ENCODE measurements at places on chromosomes 3 and 15.

GRCh38 chr3:184556582-184557347 is 4.8 kb upstream of the EPHB3 start:
- no peak for DNase-seq

DNA sequence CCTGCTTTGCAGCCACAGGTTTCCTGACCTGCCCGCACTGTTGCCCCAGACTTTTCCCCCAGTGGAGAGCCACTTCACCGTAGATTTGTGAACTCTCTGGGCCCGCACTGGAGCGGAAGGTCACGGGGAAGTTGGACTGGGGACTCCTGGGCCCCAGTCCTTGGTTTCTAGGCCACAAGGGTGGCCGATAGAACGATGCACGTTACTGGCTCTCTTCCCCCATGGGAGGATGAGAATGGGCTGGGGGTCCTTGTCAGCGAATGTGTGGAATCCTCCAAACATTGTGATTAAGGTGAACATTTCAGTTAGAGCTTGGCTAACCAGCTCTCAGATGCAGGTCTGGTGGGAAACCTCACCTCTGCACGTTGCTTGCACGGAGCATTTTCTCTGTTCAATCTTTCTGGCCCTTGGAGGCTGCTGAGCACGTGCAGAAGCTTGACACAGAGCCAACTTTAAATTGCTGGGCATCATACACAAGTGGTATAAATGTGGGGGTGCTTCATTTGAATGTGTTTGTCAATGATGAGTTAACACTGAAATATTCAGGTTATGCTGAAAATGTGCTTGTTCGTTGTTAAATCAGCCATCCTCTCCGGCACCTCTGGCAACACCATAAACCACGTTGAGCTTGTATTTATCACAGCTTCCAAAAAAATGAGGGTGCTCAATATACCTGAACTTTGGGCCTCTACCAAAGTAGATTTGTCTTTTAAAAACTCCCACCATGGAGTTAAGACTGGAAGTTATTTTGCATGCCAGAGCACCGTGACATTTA is 976 bp downstream of the DIS3L start:
- peak; percentile 41 for DNase-seq

DNA sequence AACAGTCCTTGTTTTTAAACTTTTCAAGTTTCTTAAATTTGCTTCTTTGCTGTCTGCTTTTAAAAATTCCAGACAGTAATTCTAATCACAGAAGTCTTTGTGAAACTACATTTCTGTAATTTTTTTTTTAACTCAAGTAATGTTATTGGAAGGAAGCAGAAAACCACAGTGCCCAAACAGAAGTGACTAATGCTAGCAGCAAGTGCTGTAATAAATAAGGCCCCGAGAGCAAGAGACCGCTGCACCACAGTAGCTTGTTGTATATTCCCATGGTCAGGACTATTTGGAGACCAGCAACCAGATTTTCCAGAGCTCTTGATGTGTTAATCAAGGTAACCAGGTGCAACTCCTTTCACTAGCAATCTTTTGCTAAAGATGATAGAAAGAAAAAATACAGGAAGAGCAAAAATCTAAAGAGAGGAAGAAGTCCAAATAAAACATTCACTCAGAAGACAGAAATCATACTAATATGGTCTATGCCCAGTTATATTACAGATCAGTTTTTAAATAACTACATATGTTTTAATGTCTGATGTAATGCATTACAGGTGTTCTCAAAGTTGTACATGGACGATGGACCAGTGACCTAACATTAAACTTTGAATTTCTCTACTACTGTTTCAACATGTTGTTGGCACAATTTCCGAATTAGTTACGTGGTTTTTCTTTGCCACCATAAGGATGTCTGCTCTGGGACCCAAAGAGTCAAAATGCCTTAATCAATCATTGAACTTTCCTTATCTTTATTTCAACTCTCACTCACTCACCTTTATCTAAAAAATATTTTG is 36.4 kb downstream of the WWTR1 start:
- peak; percentile 82 for DNase-seq

DNA sequence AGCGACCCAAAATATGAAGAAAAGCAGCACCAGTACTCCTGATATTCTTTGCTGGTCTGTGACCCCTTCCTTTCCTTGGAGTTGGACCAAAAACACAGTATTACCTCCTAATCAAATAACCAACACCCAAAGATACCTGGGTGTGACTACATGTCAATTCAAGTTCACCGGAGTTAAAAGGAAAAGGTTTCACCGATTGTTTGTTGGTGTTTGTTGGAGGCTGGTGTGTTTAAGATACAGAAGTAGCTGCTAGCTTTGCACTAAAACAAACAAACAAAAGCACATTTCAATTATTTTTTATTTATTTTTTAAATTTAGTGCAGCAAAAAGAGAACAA is 81.5 kb downstream of the MYO1E start:
- DNase-seq = no peak

GRCh38 chr3:11691767-11692531 is 48.2 kb upstream of the VGLL4 start:
- no peak for DNase-seq

GRCh38 chr15:52518487-52519371 is 10.0 kb downstream of the MYO5A start:
- DNase-seq = no peak

DNA sequence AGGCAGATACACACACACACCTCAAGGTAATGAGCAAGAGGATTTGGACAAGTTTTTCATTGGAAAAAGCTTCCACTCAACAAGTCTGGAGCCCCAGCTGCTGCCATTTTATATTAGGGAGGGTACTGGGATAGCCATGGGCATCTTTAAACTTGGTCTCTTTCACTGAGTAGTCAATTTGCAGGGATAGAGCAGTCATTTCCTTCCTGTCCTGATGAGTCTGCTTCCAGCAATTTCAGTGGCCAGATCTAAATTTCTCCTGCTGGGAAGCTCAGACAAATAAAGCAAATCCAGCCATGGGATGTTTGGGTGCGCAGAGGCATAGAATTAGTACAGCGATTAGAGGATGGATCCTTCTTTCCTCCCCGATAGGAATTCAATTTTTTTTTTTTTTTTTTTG is 874 bp upstream of the ERC2 start:
- DNase-seq = no peak

DNA sequence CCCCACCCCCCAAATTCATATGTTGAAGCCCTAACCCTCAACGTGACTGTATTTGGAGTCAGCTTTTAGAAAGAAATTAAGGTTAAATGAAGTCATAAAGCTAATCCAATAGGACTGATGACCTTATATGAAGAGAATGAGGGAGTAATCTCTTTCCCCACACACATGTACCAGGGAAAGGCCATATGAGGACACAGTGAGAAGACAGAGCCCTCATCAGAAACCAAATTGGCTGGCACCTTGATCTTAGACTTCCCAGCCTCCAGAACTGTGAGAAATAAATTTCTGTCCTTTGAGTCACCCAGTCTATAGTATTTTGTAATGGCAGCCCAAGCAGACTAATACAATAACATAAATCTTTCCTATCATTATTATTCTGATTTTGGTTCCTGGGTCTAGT is 194.7 kb upstream of the NANOGP8 start:
- no peak for DNase-seq

DNA sequence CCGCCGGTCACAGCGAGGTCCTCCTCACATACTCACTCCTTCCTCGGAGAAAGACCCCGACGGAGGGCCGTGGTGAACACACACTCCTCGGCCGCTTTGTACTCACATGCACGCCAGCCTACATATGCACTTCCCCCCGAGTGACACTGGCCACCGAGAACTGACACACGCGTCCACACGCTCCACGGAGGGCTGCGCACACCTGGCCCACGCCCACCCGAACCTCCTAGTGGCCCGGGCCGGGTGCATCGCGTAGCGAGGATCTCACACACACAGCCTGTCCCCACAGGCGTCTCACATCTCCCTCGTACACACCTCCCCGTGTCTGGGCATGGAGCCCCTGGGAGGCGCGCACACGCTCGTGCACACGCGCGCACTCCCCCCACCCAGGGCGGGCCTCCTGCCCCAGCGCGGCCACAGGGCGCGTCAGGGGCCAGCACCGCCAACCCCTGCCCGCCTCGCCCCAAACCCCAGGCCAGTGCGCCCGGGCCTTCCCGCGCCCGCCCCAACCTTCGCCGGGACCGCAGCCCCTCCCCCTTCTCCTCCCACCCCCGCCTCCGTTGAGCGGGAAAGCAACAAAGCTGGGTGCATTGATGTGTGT is 411 bp upstream of the C3orf70 start:
- no peak for DNase-seq

GRCh38 chr3:53253707-53254508 is 1.9 kb downstream of the TKT start:
- DNase-seq = no peak

DNA sequence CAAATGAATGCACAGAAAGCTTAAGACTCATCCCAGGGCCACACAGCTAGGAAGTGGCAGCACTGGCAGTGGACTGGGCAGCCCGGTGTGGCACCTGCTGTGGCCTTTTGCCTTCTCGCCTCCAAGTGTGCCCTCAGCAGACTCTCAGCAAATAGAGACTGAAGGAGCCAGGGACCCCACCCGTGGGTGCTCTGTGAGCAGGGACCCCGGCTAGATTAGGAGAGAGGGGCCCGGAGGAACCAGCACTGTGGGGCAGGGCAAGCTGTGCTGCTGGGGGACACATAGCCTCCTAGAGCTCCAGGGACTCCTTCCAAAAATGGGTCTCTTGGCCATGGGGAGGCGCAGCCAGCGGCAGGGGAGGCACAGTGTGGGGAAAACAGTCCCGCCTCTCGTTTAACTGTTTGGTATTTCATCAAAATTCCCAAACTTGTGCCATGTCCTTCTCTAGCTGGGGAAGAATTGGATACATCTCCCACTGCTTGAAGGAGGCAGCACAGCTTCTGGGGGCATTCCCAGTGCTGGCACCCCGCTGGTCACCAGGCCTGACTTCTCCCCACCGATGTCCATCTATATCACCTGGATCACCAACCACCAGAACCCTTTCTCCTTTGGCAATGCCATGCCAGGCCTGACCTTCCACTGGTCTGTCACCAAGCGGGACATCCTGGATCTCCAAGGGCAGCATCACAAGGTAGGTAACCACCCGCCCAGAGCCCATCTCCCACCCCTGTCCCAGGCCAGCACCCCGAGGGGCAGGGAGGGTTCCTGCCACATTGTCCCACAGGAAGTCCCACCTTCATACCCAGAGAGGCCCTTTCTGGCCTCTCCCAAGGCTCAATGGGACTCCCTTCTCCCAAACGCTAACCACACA is 12.0 kb upstream of the TXNRD3 start:
- DNase-seq = no peak

- no peak for DNase-seq
Observed at GRCh38 chr15:43483297-43484128, 9.4 kb downstream of the TP53BP1 start.

DNA sequence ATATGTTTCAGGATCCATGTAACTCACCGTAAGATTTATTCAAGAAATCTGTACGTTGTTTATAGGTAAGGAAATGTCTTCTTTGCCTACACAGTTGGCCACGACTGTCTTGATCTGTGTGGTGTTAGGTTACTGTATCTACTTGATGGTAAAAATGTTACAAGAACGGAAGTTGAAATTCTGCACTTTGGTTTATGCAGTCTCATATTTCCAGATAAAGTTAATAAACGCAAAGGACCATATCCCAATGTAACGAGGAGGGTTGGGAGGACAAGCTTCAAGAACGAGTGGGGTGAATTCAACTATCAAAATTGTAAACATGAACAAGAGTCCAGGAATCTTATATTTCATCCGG is 1.0 kb downstream of the USF3 start:
- no peak for DNase-seq

- DNase-seq = no peak
Observed at GRCh38 chr15:67061811-67062368, 3.5 kb upstream of the SMAD3 start.

GRCh38 chr15:66850996-66851310 is 148.9 kb downstream of the SMAD6 start:
- no peak for DNase-seq

DNA sequence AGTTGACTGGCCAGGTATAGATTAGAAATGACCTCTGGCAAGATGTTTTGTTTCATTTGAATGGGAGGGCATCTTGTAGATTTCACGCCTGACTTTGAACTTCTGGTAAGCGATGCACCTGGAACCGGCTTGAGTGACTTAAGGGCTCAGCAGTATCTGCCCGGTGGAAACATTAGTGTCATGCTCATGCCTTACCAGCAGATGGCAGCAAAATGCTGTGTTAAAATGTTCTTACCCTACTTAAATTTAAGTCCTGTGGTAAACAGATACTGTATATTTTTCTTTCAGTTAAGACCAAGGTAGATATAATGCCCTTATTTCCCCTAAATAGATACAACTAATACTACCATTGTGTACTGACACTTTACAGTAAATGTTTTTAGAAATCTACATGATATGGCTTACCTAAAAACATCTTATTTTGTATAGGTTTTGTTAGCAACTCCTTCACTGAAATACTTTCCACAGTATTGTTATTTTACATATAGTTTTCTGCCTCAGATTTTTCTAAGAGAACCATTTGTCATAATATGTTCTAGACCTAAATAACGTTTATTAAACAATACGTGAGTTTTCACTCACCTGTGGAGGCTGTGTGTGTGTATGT is 25.5 kb downstream of the ASB7 start:
- peak; percentile 46 for DNase-seq

- no peak for DNase-seq
Observed at GRCh38 chr3:72161881-72162595, 377.1 kb upstream of the PROK2 start.

DNA sequence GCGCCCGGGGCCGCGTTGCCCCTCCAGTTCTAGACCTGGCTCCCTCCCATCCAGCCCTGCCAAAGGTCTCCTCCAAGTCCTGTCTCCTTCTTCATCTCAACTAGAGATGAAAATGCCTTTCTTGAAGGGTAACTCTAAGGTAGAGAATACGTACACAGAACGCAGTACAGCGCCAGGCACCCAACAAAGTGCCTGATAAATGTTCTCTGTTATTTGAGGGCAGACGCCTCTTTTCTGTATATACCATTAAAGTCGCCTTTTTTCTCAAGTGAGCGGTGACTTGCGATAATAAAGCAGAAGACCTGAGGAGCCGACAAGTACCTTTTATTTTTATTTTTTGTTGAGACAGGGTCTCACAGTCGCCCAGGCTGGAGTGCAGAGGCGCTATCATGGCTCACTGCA is 809 bp downstream of the CRTAP start:
- DNase-seq = no peak

DNA sequence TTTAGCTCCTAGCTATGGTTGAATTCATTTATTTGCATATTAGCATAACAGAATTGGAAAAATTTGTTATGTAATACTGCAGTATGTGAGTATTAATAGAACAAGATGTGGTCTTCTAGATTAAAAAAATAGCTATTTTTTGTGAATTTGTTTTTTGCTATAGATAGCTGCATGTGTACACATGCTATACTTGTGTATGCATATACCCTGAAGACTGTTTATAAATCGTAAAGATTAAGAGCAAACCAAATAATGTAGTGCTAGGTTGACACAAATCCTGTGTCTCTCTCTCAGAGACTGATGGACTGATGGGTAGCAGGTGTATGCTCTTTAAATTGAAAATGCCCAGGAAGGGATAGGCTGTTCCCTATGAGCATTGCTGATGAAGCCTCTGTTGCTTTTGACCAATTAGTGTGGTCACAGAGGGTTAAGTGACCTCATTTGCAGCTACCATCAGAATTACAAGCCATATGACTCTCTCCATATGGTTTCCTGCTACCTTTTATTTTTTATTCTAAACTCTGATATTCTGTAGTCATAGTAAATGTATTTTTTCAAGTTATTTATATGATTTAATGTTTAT is 9.0 kb downstream of the PLCL2 start:
- no peak for DNase-seq

Data from non-pigmented ciliary epithelial cell (primary cell).